ENCODE measurements at places on chromosomes 6 and 20.

- DNase-seq = peak; percentile 67
These were observed 1.1 kb downstream of the TPX2 start for GRCh38 chr20:31740208-31740607.

- DNase-seq = no peak
These were observed 69.4 kb downstream of the FOXC1 start for GRCh38 chr6:1679031-1679687.

DNA sequence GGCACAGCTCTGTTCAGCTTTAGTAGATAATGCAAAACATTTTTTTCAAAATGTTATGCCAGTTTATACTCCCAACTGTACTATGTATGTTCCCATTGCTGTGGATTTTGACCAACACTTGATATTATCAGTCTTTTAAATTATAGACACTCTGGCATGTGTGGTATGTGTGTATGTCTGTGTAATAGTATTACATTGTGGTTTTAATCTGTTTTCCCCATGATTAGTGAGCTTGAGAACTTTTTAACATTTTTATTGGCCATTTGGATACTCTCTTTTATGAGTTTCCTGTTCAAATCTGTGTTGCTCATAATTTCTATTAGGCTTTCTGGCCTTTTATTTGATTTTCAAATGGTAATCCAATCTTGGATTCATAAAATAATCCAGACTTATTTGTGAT, 69.2 kb upstream of the TXNDC5 start:
- DNase-seq = peak; percentile 53

DNA sequence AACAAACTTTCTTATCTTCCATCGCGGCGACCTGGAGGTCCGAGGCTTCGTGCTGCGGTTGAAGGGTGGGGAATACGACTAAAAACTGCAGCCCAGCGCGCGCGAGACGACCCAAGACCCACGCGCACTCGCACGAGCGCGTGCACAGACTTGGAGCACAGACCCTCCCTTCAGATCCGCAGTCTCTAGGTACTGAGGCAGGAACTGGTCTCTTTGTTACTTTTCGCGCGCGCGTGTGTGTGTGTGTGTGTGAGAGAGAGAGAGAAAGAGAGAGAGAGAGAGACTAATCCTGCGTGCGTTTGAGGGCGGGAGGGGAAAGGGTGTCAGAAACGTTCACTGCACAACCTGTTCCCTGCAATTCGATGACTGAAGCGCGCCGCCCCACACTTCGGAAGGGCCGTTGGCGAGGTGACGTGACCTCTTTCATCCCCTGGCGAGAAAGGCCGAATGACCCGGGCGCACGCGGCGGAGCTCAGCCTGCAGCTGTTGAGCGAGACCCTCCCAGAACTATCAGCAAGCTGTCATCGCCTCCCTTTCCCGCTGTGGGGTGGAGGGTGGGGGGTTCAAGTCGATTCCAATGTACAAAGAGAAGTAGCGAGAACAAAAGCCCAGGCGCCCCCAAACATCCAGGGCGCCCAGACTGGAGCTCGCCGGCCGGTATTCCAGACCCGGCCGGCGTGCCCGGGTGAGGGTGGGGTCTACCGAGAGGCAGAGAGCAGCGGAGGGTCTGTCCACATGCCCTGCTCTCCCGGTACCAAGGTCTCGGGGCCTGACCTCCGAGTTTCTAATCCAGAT, 1.5 kb upstream of the TUBB2B start:
- DNase-seq = no peak

DNA sequence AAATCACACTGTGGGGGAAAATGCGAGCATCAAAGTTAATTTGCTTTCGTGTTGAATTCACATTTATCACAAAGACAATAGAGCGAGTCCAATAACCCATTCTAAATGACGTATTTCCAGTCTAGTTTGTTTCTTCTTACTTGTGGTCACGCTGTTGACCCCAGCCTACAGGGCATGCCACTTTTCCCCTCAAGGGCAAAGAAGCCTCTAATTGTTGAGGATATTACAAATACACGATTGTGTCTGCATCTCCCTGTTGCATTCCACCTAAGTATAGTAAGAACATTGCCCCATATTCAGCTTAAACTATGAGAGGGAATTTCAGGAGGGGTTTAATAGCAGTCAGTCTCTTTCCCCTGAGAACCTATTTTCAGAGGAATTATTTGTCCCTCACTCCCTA, 37.4 kb upstream of the DSP start:
- DNase-seq = no peak

DNA sequence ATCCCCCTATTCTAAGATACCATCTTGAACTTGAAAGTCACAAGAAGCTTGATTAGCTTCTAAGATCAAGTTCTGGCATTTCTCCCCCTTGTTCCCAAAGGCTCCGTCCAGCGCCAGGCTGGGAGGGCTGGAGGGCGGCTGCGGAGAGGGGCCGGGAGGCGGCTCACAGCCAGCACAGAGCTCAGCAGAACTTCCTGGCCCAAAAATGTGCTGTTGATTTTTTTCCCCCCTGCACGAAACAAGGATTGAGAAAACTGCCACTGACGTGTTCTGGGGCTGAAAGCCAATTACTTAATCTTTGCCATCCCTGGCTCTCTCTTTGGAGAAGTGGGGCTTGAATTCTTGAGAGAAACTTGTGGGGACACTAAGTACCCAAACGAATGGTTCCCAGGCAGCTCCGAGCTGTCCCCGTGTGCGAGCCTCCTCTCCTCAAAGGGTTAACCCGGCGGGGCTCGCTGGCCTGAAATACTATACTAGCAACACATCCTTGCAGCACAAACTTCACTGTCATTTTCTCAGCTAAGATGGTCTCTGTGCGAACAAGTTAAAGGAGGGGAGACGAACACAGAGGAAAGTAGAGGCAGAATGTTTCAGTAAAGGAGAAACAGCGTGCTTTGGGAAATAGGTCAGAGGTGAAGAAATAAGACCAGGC, 452 bp downstream of the TRAF3IP2 start:
- DNase-seq = peak; percentile 93

DNA sequence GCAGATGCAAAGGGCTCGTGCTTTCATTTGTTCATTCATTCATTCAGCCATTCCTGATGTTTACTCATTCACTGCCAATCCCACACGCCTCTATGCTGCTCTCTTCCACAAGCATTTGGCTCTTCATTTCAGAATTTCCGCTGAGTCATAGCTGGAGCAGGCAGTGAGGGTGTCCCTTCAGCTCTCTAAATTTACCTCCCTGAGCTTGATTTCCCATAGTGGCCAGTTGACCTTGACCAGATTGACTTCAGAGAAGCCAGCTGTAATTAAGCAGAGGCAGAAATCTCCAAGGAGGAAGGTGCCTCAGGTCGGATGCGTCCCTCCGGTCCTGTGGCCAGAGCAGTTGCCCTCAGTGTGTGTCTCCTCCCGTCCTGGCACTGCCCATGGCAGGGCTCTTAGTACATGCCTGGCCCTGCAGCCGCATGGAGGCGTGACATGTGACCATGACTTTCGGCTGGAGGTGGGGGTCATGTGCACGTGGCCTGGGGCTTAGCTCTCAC, 267.2 kb upstream of the ECI2 start:
- peak; percentile 76 for DNase-seq

- no peak for DNase-seq
These were observed 39.5 kb downstream of the AHI1 start for GRCh38 chr6:135458051-135458450.

- DNase-seq = no peak
These were observed 2.9 kb upstream of the MYLK2 start for GRCh38 chr20:31816221-31816620.

DNA sequence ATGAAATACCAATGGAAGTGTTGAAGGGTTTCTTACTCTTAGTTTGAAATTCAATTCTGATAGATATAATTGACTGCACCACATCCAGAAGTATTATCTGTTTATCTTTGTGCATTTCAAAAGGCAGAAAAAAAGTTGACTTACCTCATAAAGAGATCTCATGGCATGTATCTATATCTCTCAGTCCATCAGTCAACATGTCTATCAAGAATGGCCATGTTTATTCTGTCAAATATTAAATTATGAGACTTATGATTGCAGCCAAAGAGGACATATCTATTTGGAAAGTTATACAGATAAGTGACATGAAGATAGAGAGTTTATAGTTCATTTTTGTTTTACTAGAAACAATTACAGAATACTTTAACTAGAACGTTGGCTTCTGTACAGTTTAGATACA, 277.8 kb downstream of the KHDC1L start:
- no peak for DNase-seq

- DNase-seq = no peak
These were observed 264.1 kb downstream of the CDC5L start for GRCh38 chr6:44651604-44652003.

GRCh38 chr20:14861028-14861699, 523.8 kb upstream of the FLRT3 start:
- no peak for DNase-seq
